ENCODE measurements at places on chromosomes 11 and 22. TPM values are rescaled to one million over a fixed set of nuclear protein-coding genes. Genes with fewer than 3 reads are reported as not detected.

Gene TMEM45B
- total RNA-seq = not detected

Gene MYRF
- 0.47 TPM for total RNA-seq

DNA sequence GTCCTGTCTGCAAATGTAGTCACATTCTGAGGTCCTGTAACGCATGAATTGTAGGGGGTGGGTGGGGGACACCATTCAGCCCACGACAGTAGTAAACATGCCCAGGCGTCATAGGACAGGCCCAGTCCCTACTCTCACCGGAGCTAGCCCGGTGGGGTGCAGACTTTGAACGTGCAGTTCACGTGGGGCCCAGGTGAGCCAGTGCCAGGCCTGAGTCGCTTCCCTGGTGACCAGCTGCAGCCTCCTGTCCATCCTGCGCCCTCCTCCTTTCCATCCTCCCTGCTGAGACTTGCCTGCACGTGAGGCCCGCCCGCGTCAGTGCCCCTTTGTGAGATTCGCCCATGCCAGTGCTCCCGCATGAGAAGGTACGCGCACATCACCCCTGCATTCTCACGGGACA is 116.8 kb downstream of the WNT7B start:
- no peak overlapping the region for H3K4me3 ChIP-seq
- no peak for DNase-seq
- peaks cover 20% of the 10 kb centered on the region for H3K36me3 ChIP-seq
- no peaks in the 10 kb centered on the region for H3K27me3 ChIP-seq
- no peak overlapping the region for H3K27ac ChIP-seq

- H3K4me3 ChIP-seq = no peak overlapping the region
- peaks cover 9% of the 10 kb centered on the region for H3K36me3 ChIP-seq
- H3K4me1 ChIP-seq = peaks cover 3% of the 10 kb centered on the region
- H3K27me3 ChIP-seq = no peaks in the 10 kb centered on the region
Observed at GRCh38 chr11:130711193-130711592, 205.1 kb downstream of the SNX19 start.

DNA sequence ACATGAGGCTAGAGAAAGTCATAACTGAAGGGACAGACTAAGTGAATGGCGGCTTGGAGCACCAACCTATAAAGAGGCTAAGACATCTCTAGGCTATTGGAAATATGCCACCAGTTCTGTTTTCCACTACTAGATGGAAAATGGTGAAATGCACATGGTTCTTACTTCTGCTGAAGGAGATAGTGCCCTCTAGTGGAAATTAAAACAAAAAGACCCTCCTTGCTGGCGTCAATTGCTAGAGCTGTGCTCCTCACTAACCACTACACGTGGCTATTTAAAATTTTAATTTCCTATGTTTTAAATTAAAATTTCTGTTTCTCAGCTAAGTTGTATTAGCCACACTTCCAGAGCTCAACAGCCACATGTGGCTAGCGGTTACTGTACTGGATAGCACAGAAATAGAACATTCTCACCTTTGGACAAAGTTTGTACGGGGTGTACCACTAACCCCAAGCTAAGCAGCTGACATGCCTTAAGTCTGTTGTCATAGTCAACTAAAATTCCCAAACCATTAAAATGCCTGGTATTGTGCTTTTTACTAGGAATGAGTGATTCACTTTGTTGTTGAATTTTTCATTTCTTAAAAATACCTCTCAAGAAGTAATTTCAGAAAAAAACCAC is 34.1 kb upstream of the CALCA start:
- H3K27me3 ChIP-seq = peaks cover 30% of the 10 kb centered on the region
- H3K4me3 ChIP-seq = no peak overlapping the region
- H3K27ac ChIP-seq = no peak overlapping the region
- no peak for DNase-seq

Measured in osteocyte (in vitro differentiated cells).